ENCODE measurements at places on chromosomes 2 and 18. TPM values are rescaled to one million over a fixed set of nuclear protein-coding genes. Genes with fewer than 3 reads are reported as not detected.
A peak's percentile ranks its signal among the peaks of the same experiment; 100 is the strongest.

GRCh38 chr2:112580084-112580483 is 4.3 kb upstream of the CHCHD5 start:
- DNase-seq: no peak

GRCh38 chr18:23087352-23087751 is 47.9 kb upstream of the CABLES1 start:
- DNase-seq: no peak

ANKRD62 gene
- 0.27 TPM for polyA plus RNA-seq

MBP gene
- polyA plus RNA-seq: 34.3 TPM

DNA sequence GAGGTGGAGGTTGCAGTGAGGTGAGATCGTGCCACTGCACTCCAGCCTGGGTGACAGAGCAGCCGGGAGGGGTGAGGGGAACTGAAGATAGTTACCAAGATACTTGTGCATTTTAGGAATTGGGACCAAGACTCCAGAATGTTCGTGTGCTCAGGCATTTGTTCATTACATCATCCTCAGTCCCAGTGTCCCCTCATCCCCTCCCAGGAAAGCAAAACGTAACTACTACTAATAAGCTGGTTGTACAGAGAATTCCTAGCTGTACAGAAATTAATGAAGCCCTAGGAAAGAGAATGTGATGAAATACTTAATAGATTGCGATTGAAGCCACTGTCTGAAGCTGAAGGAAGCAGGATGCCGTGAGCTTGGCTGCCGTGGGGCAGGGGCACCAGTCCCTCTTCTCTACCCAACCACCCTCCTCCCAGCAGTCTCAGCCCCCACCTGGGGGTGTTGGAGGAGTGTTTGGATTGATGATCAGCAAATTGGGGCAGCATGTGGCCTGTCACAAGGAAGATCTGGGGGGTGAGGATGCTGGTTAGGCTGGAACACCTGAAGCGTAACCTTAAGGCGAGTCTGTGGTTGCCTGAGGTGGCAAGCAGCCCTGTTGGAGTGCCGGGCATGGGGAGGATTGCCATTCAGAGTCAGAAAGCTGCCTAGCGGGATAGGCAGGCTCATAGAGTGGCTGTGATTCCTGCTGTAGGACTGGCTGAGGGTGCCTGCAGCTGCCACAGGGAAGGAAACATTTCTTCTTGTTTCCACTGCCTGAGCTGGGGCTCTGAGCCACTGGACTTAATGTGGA is 140.9 kb downstream of the SH3RF3 start:
- DNase-seq: no peak

CGREF1 gene
- polyA plus RNA-seq: 7.8 TPM

- no peak for DNase-seq
Observed at GRCh38 chr2:26569216-26570082, 71.7 kb downstream of the CIB4 start.

GRCh38 chr2:72895759-72896281 is 8.6 kb downstream of the SPR start:
- peak; percentile 81 for DNase-seq

- no peak for DNase-seq
Observed at GRCh38 chr18:45602926-45603325, 12.3 kb upstream of the SLC14A2 start.

DNA sequence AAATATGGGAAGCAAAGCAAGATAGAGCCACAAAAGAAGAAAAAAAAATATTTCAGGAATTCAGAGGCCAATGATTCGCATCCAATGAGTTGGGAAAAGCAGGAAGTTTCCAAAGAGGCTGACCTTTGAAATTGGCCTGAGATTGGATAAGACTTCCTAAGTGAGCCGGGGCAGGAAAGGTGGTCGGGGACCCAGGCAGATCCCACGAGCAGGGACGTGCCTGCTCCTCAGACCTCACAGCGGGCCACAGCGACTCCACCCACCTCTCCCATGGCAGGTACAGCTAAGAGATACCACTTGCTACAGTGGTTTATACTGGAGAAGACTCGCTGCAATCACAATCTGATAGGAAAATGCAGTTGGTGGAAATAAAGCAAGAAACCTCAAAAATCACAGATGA is 102.8 kb upstream of the SALL3 start:
- no peak for DNase-seq

UGT1A3 gene
- polyA plus RNA-seq: 0.22 TPM

ICOS gene
- not detected for polyA plus RNA-seq
